ENCODE measurements at places on chromosomes 16 and 17. TPM values are rescaled to one million over a fixed set of nuclear protein-coding genes. Genes with fewer than 3 reads are reported as not detected.

DNA sequence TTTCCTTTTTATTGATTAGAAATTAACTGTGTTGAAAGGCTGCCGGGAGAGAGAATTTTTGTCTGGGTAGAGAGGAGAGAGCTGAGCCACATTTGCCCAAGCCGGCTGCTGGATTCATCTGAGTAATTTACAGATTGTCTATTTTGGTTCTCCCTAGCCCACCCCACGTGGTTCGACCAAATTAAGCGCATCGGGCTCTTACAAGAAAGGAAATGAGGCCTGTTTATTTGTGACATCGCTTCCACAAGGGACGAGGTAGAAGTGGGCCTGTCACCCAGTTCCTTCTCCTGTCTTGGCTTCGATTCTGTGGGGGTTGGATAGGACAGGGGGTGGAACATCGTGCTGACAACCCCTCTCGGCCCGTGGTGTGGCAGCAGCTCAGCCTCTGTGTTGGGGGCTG, 42.9 kb downstream of the SYT17 start:
- H3K4me1 ChIP-seq: no peaks in the 10 kb centered on the region
- H3K36me3 ChIP-seq: no peaks in the 10 kb centered on the region

GOSR2 gene
- 49.5 TPM for total RNA-seq

DNA sequence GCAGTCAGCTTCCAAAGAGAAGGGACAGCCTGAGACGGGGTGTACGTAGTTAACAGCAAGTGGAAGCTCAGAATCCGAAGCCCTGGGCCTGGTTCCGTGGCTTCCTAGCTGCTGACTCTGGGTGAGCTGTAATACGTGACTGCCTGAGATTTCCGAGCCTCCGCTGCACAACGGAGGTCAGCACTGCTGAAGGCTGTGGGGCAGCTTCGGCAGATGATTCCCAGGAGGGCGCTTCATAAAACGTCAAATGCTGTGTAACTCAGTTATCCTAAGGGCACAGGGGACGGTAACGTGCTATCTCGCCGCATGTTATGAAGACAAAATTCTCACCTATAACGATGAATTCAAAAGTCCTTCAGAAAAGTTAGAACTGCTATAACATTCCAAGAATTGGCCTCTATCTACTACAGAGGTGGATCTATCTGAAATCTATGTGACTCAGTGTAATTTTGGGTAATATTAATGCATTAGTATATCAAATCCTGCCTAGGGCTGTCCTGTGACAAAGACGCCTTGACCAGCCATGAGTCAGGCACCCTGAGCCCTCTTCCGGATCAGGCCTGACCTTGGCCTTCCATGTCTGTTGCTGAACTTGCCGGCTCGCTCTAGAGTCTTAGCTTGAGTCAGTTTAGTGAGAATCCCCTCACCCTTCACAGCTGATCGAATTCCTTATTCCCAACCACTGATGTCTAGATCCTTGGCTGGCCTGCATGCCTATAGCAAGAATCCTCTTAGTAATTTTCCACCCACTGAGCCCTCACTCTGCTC, 43.5 kb downstream of the MARF1 start:
- DNase-seq: no peak
- no peaks in the 10 kb centered on the region for H3K4me1 ChIP-seq
- H3K4me3 ChIP-seq: no peak overlapping the region
- H3K36me3 ChIP-seq: peaks cover 17% of the 10 kb centered on the region

SLC4A1 gene
- not detected for total RNA-seq

ABAT gene
- 1.8 TPM for total RNA-seq

CACNG4 gene
- not detected for total RNA-seq
